Chondrocyte (in vitro differentiated cells): ENCODE measurements at places on chromosomes 16 and 17. TPM values are rescaled to one million over a fixed set of nuclear protein-coding genes. Genes with fewer than 3 reads are reported as not detected.

The NPIPA5 gene
- 6.9 to 11.5 TPM (median 7.7 TPM) in 3 replicates for total RNA-seq

The SAMD14 gene
- 26.0 to 29.4 TPM (median 27.6 TPM) in 3 replicates for total RNA-seq

The SENP3 gene
- 45.3 to 57.8 TPM (median 49.4 TPM) in 3 replicates for total RNA-seq

The CTCF gene
- total RNA-seq: 31.2 to 34.2 TPM (median 32.3 TPM) in 3 replicates

The KLHL10 gene
- total RNA-seq: 0.67 TPM in 1 of 3 replicates, not detected in the others

The METTL22 gene
- total RNA-seq: 33.5 to 39.9 TPM (median 33.9 TPM) in 3 replicates
